ENCODE measurements at places on chromosomes 1 and 21.

GRCh38 chr1:3763351-3764125 is 9.0 kb upstream of the SMIM1 start:
- no peak for DNase-seq

DNA sequence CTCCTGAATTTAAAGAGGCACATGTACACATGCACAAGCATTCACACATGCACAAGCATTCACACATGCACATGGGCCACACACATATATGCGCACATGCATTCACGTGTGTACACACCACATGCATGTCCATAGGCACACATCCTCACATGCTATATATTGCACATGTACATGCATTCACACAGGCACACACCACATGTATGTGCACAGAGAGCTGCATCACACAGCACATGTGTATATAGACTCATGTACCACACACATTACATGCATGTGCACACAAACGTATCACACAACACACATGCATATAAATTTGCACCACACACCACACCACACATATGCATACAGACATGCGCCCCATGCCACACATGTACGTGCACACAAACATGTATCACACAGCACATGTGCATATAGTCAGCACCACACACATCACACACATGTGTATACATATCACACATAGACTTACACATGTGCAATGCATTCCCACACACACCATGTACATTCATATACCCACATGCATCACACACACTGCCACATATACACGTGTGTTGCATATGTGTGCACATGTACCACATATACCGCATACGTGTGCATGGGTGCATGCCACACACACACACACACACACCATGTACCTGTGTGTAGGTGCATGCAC is 54.6 kb upstream of the COL18A1 start:
- no peak for DNase-seq

- no peak for DNase-seq
Observed at GRCh38 chr1:18955441-18956192, 859 bp downstream of the IFFO2 start.

GRCh38 chr1:218679391-218679790 is 334.3 kb downstream of the TGFB2 start:
- peak; percentile 69 for DNase-seq

- peak; percentile 55 for DNase-seq
Observed at GRCh38 chr1:167808104-167808503, 86.3 kb downstream of the MPZL1 start.
